Tracheal epithelial cell (primary cell): ENCODE measurements at places on chromosomes 4 and X. TPM values are rescaled to one million over a fixed set of nuclear protein-coding genes. Genes with fewer than 3 reads are reported as not detected.

Gene TMEM47
- total RNA-seq, result 12.4 and 25.1 TPM in 2 replicates

Gene CLGN
- 3.9 and 95.7 TPM in 2 replicates for total RNA-seq

Gene KLHL15
- 2.2 and 5.8 TPM in 2 replicates for total RNA-seq

Gene TENM3
- 1.5 and 1.7 TPM in 2 replicates for total RNA-seq

Gene CCSER1
- 6.0 and 6.6 TPM in 2 replicates for total RNA-seq

Gene TRPC5OS
- not detected in 2 replicates for total RNA-seq

Gene P2RY4
- total RNA-seq, result not detected in 2 replicates

Gene INPP4B
- 52.8 and 59.3 TPM in 2 replicates for total RNA-seq

Gene HTN1
- not detected in 2 replicates for total RNA-seq
